Left renal cortex interstitium (tissue), 4 donors: ENCODE measurements at places on chromosomes 16 and 17.

GRCh38 chr17:42394838-42395237 lies 6.6 kb upstream of the STAT3 start:
- no peak for DNase-seq

DNA sequence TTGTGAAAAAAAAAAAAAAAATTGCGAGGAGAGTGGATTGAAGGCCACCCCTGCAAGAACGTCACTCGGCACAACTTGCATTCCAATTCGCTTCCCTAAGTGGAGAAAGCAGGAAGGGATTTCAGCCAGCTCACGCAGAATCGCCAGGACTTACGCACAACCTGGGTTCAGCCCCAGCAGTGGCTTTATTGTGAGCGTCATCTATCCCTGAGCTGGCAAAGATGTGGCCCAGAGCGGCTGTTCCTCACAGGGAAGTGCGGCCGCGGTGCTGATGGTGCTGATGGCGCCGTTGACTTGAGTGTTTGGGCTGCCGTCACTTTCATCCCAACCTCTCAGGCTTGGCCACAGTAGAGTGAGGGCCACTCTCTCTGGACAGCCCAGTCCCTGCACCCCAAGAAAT lies 197.6 kb downstream of the NTN1 start:
- no peak for DNase-seq

DNA sequence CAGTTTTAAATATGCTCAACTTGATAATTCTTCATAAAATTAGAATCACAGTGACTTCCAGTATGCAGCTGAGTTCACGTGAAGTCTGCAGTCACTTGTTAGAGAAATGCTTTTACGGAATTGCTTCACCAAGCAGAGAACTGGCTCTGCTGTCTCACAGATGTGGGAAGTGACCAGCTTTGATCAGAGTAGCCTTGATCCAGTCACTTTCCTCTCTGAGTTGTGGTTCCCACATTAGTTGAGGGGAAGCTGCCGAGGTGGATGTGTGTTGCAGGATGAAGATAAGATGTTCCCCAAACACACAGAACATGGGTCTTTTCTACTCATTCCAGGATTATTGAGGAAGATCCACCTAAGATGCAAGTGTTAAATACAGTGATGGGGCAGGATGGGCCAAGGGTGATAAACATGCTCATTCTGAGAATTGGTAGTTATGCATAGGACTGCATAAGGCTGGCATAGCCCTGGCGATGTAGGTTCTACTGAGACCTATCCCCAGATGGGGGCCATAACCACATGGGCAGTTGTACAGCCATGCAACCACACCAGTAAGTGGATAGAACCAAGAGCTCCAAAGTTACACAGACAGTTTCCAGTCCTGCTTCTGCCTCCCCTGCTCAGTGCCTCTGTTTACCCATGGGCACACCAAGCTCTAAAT lies 168.9 kb upstream of the MAF start:
- DNase-seq = no peak

- DNase-seq = no peak
Measured at GRCh38 chr16:69438465-69438864, 14.0 kb downstream of the CYB5B start.

- DNase-seq = no peak
Measured at GRCh38 chr17:49575679-49576087, at the start of gene NXPH3. NXPH3 (plus strand) TSS chr17:49575871; CDS start chr17:49576220, 349 bp downstream.

DNA sequence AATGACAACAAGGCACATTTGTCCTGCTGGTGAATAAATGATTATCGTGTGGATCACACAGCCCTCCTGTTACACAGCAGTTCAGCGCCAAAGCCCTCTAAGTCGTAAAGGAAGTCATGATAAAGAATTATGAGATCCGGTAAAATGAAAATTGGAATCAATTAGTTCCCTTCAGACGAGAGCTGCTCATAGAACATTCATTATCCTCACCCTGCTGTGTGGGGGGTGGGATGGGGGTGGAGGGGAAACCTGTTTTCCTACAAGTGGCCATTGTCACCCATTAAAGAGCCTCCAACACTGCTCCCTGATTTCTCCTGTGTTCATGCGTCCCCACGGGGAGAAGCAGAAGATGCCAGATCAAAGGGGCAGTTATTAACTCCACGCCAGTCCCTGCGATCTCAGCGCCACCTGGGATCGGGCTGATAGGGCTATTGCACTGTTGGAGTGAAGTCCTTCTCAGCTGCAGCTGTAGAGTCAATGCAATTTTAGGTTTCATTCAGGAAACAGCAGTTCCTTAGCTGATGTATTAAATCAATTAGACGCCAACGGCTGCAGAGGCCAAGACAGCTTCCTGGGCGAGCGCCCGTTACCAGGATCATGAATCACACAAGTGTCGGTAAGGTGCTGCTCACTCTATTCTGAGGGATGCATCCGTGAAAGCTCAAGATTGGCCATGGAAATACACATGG lies 19.2 kb upstream of the CACNG4 start:
- no peak for DNase-seq

GRCh38 chr16:20740007-20740883 lies 1.4 kb downstream of the THUMPD1 start:
- no peak for DNase-seq

DNA sequence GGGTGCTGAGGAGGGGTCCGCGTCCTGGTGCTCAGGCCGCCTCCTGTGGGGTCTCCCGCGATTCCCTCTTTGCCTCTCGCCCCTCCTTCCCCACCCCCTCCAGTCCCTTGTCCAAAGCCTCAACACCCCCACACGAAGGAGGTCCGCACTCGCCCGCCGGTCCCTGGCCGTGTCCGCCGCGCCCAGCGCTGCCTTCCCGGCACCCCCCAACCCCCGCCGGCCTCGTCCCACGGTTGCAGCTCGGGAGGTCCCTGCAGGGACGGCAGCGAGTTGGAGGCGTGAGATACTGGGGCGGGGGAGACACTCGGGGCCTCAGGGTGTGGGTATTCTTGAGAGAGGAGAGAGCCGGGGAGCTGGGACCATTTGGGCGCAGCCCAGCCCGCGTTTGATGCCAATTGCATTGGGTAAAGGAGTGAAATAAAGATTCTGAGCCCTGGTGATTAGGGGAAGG lies 468 bp downstream of the FLYWCH2 start:
- DNase-seq = no peak

GRCh38 chr16:2270588-2271470 lies 2.9 kb upstream of the RNPS1 start:
- no peak for DNase-seq

DNA sequence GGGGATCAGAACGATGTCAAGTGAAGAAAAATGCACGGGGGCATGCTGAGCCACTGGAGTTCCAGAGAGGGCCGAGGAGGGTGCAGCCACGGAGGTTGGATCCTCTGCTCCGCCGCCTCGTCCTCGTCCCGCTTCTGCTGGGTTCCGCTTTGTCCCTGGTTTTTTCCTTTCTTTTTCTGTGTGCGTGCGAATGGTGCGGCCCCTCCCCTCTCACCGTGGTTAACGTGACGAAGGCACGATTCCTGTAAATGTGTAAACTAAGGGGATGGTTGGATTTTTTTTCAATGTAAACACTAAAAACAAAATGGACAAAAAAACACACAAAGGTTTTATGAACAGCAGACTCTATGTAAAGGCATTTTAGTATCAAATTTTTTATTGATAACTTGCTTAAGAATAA lies 46.7 kb downstream of the ACTG1 start:
- DNase-seq = no peak

- DNase-seq = no peak
Measured at GRCh38 chr17:58172369-58173071, 5.7 kb downstream of the OR4D2 start.

DNA sequence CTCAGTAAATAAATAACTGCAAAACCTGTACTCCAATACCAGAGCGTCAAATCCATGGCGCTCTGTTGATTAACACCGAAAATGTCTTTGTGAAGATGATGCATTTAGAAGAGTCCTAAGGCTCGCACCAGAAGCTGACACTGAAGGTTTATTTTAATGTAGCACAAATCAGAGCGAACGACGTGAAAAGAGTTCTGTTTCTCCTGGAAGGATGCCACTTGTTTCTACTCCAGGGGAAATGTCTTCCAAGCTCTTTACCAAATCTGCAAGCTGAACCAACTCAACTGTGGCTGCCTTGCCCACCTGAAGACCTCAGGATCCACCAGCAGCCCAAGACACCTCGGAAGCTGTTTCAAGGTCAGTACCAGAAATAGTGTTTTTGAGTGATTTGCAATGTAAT lies 194.4 kb upstream of the MAF start:
- no peak for DNase-seq

DNA sequence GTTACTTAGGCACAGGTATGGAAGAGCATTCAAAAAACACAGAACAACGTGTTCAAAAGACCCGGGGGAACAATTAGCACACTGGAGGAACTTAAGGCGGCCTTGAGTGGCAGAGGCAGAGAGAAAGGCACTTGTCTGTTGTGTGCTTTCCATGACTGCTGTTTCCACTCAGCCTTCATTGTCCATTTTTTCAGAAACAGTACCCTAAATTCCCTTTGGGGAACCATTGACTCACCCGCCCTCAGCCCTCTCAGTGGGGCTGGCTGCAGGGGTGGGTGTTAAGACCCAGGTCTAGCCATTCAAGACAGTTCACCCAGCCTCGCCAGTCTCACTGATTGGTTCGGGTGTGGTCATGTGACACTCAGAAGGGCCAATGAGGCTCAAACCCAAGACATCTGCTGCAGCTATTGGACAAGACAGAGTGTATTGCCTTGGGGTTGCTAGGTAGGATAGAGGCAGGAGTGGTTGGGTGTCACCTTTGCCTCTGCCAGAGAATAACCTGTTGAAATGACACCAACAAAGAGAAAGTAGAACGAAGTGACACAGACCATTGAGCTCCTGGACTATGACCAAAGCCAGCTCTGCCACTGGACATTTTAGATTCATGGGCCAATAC lies 19.6 kb upstream of the CEP20 start:
- no peak for DNase-seq

DNA sequence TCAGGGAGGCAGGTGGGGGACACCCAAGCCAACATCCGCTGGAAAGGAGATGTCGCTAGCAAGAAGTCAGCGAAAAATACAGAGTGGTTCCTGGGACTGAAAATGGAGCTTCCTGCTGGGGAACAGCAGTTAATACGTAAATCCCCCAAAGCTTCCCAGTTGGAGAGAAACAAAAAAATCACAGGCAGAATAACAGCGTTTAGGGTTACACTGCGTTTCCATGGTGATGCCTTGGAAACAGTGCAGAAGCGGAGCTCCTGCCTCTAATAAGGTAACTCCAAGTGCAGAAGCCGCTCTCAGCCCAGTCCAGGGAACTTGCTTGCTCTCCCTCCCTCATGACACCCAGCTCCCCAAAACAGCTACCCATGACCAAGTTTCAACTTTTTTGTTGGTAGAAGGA lies 73.4 kb downstream of the PLD6 start:
- peak; percentile 62 for DNase-seq

- DNase-seq = no peak
Measured at GRCh38 chr17:29711588-29712385, 89.1 kb upstream of the CORO6 start.

- DNase-seq = peak; percentile 80
Measured at GRCh38 chr16:56013962-56014552, 138.9 kb upstream of the CES5A start.

DNA sequence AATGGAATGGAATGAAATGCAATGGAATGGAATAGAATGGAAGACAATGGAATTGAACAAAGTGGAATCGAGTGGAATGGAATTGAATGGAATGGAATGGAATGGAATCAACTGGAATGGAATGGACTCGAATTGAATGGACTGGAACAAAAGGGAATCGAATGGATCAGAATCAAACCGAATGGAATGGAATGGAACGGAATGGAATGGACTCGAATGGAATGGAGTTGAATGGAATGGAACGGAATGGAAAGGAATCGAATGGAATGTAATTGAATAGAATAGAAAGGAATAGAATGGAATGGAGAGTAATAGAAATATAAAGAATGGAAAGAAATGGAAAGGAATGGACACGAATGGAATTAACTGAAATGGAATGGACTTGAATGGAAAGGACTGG lies 475.2 kb upstream of the WSB1 start:
- no peak for DNase-seq

- no peak for DNase-seq
Measured at GRCh38 chr17:51507444-51507843, 247.1 kb downstream of the UTP18 start.

GRCh38 chr16:8568231-8568617 lies 22.1 kb downstream of the TMEM114 start:
- no peak for DNase-seq
